OCI-LY7 (cell line): ENCODE measurements at places on chromosomes 3 and 15.

DNA sequence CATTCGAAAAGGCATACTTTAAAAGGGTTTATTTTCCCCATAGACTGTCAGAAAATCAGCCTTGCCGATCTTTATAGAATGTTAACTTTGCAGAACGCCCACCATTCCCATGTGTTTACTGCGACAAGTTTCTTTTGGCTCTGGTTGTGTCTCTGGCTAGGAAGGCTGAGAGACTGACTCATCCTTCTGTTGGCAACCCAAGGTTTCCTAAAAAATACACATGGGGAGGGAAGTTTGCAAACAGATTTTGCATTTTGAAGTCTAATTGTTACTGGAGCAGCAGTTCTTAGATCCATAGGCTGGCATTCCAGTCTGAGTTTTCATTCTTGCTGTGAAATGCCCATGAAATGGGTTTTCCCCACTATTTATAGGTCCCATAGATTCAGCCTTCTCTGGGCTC lies 37.9 kb upstream of the MINAR1 start:
- DNase-seq, result no peak

- no peak for DNase-seq
Observed at GRCh38 chr3:33883951-33884561, 85.6 kb downstream of the PDCD6IP start.

DNA sequence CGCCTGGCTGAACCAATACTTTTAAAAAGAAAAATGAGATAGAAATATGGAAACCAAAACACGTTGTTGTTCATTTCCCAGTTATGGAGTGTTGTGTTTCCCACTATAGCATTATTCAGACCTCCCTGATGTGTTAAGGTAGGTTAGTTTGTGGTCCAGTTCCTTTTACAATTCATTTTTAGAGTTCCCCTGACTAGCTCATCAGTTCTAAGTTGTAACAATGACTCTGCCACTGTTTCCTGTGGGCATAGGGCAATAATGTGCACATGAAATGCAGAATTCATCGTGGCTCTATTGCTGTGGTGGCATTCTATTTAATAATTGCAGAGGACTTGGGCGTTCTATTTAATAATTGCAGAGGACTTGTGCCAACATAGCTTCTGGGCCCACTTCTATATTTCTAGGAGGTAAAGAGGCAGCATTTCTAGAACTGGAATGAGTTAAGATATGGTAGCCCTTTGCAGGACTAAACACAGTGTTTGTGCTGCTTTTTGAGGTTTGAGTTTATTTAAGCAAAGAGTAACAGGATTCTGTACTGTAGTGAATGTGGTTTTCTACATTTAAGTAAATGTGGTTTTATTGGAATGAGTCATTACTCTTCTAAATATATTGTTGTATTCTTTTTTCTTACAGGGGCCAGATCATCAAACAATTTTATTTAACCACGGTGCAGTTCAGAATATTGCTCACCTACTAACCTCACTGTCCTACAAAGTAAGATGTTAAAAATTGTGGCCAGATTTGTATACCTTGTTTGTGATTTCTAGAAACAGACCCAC lies 47.5 kb downstream of the ARMC8 start:
- DNase-seq, result no peak

DNA sequence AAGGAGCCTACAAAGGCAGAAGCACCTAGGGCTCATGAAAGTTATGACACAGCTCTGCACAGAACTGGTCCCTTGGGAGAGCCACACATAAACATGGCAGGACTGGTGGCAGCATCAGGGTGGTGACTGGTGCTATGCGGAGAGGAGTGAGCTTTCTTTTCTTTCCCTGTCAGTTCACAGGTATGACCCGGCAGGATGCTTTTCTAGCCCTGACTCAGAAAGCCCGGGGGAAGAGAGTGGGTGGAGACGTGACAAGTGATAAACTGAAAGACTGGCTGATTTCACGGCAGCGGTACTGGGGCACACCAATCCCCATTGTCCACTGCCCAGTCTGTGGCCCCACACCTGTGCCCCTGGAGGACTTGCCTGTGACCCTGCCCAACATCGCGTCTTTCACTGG lies 103.0 kb downstream of the LARS2 start:
- no peak for DNase-seq

DNA sequence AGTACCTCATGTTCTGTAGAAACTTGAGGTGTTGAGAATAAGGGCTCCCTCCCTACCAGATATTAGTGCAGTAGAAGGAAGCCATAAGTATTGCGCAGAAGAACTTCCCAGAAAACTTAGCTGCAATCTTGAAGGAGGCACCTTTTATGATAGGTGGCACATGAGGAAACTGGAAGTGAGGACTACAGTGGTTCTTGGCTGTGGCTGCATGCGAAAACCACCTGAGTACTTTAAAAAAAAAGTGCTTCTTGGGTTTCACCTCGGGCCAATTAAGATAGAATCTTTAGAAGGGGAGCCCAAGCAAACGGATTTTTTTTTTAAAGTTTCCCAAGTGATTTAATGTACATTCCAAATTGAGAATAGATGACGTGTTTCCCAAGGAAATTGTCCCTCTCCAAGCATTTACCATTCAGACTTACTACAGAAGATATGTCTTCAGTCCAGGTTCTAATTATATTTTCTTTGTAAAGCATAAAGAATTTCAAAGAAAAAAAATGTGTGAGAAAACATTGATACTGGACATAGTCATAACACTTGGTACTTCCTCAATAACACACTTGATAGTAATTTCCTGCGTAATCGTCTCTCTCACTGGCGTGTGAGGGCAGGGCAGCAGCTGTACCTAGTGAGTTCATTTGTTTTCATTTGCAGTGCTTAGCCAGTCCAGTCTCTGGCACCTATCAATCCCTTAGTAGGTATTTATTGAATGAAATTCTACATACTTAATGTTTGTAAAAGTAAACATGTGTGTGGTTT lies 12.3 kb upstream of the NR1I2 start:
- DNase-seq, result no peak

DNA sequence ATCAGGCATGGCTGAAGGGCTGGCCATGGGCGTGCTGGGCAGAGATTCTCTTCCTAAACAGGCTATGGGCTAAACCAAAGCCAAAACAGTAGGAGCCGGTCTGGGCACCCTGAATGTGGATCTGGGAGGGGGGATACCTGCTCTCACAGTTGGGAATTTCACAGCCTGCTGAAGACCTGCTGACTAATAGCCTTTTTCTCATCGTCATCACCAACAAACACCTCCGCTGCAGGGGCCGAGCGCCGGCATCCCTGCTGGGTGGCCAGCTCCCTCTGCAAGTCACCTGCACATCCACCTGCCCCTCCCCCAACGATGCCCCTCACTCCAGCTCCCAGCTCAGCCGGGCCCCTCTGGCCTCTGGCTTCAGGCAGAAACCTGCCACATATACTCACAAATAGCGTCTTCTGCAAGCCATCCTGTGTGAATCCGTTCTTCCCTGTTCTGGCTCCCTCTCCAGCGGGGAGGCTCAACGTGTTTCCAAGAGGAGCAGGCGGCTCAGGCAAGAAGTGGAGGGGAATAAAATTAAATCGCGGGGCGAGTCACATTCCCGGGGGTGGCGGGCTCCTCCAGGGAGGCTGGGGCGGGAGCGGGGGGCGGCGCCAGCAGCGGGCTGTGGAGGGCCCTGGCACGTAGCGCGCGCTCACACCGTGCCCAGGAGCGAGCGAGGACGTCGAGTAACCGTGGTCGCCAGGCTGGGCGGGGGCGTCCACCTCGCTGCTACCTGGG lies 466 bp downstream of the IQSEC1 start:
- DNase-seq, result no peak

GRCh38 chr3:175670557-175670956 lies 811.4 kb downstream of the NAALADL2 start:
- DNase-seq, result no peak

DNA sequence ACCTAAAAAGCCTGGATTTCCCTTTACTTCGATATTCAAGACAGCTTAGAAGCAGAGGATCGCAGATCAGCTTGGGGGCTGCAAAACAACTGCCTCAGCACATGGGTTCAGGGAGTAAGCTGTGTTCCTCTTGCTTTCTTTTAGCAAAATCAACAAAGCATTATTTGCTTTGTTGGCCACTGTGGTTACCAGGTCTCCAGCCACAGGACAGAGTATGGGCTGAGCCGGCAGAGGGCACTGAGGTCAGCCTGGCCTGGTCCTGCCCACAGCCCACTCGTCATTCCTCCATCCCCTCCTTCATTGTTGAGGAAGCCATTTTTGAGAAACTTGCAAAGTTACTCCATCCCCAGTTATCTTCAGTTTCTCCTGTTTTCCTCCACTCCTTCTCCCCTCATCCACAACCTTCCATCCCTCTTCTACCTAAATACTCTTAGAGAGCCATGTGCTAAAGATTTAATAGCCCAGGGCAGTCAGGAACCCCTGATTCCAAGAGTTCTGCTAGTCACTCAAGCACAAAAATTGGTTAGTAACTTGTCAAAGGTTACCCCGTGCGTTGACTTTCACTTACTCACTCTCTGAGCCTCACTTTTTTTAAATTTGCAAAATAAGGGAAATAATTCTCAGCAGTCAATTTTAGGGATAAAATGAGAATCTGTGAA lies 60.0 kb upstream of the HES1 start:
- DNase-seq, result no peak

DNA sequence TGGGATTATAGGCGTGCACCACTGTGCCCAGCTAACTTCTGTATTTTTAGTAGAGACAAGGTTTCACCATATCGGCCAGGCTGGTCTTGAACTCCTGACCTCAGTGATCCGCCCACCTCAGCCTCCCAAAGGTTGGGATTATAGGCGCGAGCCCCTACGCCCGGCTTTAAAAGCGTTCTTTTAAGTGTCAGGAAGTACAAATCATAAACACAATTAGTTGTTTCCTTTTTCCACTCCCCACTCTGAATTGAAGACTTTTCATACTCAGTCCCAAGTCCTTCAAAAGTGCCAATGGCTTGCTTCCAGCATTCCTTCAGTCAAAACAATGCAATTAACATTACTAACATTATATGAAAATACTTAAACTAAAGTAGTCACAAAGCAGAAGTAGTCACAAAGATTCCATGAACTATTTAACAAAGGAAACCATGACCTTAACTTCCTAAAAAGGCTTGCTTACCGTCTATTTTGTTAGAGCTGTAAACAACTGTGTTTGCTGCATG lies 8.1 kb downstream of the WDR82 start:
- no peak for DNase-seq

DNA sequence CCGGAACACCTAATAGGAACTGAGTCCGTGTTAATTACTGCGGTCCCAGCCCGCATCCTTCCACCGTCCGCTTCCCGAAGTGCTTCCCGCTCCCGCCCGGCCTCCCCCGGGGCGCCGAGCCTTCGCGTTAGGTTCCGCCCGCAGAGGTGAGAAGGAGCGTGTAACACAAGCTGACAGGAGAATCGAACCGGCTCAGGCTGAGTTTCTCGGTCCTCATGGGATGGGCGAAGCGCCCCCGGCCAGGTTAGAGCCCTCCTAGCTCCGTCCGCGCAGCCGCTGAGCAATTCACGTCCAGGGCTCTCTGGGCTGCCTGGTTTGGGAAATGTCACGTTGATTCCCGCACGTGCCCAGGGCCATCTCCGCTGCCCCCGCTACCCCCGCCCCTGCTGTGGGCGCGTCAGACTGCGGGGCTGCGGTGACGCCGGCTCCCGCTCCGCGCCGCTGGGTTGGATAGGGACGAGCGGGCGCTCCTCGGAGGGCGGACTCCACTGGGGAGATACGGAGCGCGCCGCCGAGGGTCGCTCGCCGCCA lies 954 bp downstream of the CLDN11 start:
- no peak for DNase-seq

DNA sequence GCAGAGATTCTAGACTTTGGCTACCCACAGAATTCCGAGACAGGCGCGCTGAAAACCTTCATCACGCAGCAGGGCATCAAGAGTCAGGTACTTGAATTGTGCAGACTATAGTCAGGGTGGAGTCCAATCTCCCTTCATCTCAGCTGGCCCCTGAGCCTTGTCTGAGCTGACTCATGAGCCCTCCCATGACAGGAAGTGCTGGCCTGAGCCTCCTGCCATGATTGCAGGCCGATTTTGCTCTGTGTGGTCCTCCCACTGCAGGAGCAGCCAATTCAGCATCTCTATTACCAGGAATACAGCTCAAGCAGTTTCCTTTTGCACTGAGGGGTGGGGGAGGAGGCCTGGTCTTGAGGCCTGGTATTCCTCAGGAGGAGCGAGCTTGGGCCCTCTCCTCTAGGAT lies 5.5 kb downstream of the AP2M1 start:
- no peak for DNase-seq

- DNase-seq, result no peak
Observed at GRCh38 chr15:91124132-91124531, 24.1 kb downstream of the SV2B start.

- DNase-seq, result no peak
Observed at GRCh38 chr15:39127925-39128617, 452.8 kb upstream of the THBS1 start.

- DNase-seq, result no peak
Observed at GRCh38 chr15:31523655-31524049, 197.0 kb downstream of the KLF13 start.

- no peak for DNase-seq
Observed at GRCh38 chr15:58593870-58594269, 155.6 kb downstream of the ADAM10 start.

DNA sequence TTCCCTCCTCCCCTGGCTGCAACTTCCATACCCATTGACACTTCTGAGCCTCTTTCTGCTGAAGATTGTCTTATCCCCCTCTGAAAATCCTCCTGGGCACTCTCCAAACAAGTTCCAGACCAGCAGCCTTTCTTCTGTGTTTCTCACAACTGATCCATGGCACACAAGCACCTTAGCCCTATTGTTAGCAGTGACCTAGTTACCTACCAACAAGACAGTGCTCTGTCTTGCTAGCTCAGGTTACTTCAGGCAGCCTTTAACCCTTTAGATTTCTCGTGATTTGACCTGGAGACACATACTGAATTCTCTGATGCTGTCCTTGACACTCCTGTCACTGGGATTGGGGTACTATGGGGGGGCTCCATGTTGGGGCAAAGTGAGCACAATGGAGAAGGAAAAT lies 82.1 kb downstream of the GTF2E1 start:
- no peak for DNase-seq

DNA sequence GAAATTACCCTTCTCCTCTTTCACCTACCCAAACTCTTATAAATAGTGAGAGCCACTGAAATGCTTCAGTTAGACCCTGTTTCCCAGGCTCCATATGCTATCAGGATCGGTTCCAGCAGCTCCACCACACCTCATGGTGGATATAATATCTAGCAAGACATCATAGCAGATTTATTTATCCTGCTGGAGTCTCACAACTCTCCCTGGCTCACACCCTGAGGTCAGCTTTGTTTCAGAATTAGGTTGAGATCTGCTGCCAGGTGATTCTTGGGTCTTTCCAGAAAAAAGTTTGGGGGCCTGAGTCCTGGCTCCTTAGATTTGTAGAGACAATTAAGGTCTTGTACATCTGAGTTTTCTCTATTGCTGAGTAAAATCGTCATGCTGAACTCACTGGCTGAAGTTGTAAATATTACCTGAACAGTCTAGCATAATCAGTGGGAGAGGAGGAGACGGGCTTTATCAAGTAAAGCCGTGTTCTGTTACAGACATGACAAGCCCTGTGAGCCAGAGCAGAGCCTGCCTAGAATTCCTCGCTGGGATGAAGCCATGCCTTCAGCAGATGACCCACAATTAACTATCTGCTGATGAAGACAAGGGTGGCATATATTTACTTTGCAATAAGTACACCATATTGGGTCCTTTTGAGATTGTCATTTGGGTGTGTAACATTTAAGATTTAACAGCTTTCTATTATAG lies 131.6 kb downstream of the STAC start:
- no peak for DNase-seq

- no peak for DNase-seq
Observed at GRCh38 chr3:108472001-108472591, 38.3 kb downstream of the MYH15 start.
